ENCODE measurements at places on chromosomes 2 and 18. TPM values are rescaled to one million over a fixed set of nuclear protein-coding genes. Genes with fewer than 3 reads are reported as not detected.

The TCF7L1 gene
- total RNA-seq: 0.05 TPM

The CD226 gene
- total RNA-seq: 0.10 TPM

The RAB27B gene
- 13.8 TPM for total RNA-seq

The CDH20 gene
- total RNA-seq: not detected

The CCL20 gene
- total RNA-seq: not detected

The KATNAL2 gene
- total RNA-seq: 2.0 TPM

The GCG gene
- not detected for total RNA-seq

The LHCGR gene
- total RNA-seq: not detected

The RGPD3 gene
- 0.02 TPM for total RNA-seq

The SLC38A11 gene
- 0.62 TPM for total RNA-seq

DNA sequence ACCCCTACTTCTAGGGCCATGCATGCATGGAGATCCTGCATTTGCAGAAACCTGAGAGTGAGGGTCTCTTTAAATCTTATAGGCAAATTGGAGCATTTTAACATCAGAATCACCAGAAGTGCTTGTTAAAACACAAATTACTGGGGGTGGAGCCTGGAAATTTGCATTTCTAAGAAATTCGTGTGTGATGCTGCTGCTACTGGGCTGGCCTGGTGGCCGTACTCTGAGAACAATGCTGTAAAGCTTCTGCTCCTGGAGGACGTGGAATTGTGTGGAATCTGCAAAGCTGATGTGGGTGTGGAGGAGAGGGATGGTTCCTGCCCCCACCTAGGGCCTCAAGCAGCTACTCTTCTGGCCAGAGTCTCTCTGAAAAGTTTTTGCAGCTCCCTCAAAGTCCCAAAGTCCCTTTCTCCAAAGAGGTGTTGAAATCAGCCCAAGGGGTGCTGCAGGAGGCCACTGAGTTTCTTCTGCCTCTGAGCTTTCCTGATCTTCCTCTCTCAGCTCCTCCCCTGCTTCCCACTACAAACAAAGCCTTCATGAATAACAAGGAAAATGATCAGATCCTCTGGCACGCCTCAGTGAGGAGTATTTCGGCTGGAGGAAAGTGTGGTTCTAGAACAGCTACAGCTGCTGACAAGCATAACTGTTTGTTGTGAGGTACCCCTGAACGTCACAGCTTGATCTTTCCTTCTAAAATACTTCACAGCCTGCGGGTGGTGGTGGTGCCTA is 508.3 kb downstream of the CNTNAP5 start:
- DNase-seq: no peak

- no peak for DNase-seq
These were observed 192.1 kb downstream of the MGAT5 start for GRCh38 chr2:134445985-134446382.

DNA sequence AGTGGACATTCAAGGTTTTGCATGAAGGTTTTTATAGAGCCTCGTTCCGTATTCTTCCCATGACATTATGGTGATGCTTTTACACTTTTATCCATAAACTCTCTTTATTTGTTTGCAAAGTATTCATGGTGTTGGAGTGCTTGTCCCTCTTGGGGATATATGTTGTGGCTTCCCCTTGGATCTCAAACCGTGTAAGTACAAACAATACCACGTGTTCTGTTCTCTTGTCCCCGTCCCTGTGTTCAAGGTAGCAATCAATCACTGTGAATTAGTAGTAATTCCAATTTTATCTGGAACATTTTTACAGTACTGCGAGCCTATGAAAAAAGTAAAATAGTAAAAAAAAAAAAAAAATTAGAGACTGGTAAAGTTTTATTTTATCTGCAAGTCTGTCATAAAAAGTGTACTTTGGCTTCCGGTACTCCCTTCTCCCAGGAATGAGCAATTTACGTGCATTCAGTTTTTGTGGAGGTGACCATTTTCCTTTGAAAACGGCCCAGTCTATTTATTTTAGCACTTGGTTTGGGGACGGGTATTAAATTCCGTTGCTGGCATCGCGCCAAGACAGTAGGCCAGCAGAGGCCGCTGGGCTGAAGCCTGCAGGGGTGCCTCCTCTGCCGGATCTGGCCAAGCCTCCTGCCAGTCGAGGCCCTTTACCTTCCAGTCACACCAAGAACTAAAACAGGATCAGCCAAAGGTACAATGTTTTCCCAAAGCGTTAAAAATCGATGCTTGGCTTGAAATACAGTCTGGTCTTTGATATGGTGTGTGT is 175.7 kb downstream of the SOCS6 start:
- peak; percentile 76 for DNase-seq

GRCh38 chr2:20067992-20068584 is 16.7 kb upstream of the LAPTM4A start:
- peak; percentile 91 for DNase-seq

DNA sequence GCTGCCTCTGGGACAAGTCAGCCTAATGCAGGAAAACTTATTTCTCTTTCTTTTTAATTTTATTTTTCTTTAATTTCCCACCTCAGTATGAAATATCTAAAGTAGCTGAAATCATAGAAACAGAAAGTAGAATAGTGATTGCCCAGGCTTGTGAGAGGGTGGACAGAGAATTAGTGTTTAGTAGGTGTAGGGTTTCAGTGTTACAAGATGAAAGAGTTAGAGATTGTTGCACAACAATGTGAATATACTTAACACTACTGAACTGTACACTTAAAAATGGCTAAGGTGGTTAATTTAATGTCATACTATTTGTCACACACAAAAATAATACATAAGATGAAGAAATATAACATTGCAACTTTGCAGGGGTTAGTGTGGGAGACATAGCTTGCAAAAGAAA is 80.8 kb downstream of the NAT8 start:
- no peak for DNase-seq

- DNase-seq: no peak
These were observed 871.8 kb upstream of the NRXN1 start for GRCh38 chr2:51903728-51904127.

DNA sequence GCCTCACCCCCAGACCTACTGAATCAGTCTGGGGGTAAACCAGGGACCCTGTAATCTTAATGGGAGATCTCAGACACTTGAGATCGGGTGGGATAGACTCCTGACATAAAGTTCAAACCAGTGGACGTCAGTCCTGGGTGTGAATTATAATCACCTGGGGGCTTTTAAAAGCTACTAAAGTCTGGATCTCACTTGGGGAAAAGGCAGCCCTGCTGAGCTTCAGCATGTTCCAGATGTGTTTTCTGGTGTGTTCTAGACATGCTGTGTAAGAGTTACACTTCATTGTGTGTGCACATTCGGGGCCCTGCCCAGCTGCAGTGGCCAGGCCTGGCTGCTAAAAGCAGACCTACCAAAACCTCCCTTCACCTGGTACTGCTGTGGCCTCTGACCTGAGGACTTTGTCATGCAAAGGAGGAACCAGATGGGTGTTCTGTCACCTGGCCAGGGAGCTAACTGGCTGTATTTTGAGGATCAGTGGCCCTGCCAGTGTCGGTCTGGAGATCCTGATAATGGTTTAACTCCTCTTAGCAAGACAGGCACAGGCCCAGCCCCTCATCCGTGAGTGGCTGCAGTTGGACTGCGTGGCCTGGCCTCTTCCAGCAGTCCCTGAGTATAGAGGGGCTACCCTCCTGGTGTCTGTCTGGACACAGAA is 10.6 kb downstream of the RRM2 start:
- DNase-seq: no peak

DNA sequence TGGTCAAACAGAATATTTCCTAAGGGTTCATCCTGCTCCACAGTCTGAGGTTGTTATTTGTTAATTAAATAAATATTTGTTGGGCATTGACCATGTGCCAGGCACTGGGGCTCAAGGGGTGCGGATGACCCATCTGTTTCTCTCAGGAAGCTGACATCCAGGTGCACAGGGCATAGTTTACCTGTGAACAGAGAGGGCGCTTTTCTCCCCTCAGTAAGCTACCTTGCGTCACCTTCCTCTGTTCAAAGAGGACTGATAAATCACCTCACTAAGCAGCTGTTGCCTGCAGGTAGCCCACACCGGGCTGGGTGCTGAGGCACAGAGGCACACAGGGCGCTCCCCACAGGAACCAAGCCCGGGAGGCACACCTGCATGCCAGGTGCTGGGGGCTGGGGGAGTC is 41.6 kb downstream of the SH3RF3 start:
- DNase-seq: no peak

- no peak for DNase-seq
These were observed 64.8 kb upstream of the ALKAL2 start for GRCh38 chr2:352696-353095.

- DNase-seq: peak; percentile 78
These were observed 31.7 kb downstream of the UBE2F start for GRCh38 chr2:237998530-237998929.

GRCh38 chr2:23782126-23782525 is 144.8 kb downstream of the ATAD2B start:
- DNase-seq: no peak

GRCh38 chr2:18791172-18791797 is 201.9 kb upstream of the NT5C1B start:
- DNase-seq: peak; percentile 43

DNA sequence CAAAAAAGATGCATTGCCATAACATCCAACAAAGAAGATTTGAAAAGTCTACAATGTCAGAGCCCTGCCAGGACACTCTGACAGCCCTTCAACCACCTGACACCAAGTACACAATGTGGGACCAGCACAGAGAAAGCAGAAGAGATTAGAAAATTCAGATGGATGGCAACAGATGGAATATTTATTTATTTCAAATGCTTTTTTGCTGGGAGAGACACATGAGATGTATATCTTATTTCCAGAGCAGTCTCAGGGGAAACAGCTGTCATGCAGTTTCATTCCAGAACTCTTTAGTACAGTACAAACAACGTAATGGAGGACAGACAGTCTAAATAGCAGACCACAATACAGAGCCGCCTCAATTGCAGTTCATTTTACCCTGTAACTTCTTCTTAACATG is 110.1 kb downstream of the MAIP1 start:
- no peak for DNase-seq

DNA sequence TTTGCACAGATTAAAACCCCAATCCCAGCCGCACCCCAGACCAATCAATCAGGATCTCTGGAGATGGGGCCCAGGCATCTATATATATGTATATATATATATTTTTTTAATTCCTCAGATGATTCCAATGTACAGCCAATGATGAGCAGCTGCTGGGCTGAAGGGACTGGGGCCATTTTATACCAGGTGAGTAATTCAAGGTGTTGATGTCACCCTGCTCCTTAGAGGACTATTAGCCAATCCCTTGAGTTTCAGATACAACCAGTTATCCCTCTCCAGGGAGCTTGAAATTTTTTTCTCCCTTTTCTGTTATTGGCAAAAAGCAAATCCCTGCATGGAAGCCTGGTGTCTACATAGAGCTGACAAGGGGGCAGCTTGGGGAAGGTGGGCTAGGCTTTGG is 59.8 kb downstream of the MCFD2 start:
- no peak for DNase-seq

GRCh38 chr2:74017223-74017622 is 32.5 kb downstream of the TET3 start:
- DNase-seq: no peak

- no peak for DNase-seq
These were observed 53.6 kb upstream of the NRXN1 start for GRCh38 chr2:51085420-51086068.

- peak; percentile 80 for DNase-seq
These were observed 94.7 kb upstream of the ARHGAP15 start for GRCh38 chr2:143034292-143035074.

DNA sequence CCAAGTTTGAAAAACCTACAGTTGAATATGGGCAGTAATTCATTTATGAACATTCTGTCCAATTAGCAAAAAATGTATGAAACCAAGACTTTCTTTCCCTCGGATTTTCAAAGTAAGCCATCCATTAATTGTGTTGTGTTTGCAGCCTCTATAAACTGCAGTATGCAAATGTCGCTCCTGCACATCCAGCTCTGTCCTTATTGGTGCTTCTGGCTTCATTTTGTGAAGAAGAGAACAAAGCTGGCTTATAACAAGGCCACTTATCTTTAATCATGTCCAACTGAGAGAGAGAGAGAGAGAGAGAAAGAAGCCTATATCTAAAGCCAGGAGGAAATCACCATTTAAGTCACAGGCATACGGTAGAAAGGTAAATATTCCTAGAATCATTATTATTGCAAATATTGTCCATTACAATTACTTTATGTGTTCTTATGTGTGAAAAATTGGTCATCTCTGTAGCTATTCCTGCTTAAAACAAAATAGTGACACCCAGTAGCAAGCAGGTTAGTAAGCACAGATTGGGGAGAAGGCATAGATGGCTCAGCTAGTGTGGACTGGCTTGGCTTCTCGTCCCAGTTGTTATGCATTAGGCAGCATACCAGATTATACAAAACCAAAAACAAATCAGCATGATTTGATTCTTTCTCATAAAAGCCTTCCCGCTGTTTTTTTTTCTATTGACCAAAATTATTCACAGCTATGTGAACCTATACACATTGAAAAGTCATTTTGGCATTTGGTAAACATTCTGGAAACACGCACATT is 726.4 kb upstream of the SOX11 start:
- no peak for DNase-seq

DNA sequence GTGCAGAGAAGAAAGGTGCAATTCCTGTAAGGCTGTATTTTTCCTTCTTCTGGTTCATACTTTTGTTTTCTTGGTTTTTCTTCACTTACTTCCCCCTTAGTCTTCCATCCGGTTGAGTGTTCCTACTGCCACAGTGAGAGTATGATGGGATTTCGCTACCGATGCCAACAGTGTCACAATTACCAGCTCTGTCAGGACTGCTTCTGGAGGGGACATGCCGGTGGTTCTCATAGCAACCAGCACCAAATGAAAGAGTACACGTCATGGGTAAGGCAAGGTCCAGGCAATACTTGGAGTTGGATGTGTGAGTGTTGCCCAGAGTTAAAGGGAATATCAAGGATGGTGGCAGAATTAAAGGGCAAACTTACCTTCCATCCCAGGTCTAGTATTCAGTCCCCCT is 108.0 kb downstream of the DTNA start:
- no peak for DNase-seq

DNA sequence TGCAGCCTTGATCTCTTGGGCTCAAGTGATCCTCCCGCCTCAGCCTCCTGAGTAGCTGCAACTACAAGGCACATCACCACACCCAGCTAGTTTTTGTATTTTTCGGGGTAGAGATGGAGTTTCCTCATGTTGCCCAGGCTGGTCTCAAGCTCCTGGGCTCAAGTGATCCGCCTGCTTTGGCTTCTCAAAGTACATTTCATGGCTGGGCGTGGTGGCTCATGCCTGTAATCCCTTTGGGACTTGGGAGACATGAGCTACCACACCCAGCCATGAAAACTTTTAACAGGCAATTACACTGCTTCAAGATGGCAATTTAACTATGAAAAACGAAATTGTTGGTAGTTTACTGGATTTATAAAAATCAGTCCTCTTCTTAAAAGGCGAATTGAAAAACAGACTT is 69.7 kb downstream of the MEP1B start:
- DNase-seq: no peak

GRCh38 chr2:151315381-151315903 is 26.0 kb upstream of the NMI start:
- DNase-seq: no peak

DNA sequence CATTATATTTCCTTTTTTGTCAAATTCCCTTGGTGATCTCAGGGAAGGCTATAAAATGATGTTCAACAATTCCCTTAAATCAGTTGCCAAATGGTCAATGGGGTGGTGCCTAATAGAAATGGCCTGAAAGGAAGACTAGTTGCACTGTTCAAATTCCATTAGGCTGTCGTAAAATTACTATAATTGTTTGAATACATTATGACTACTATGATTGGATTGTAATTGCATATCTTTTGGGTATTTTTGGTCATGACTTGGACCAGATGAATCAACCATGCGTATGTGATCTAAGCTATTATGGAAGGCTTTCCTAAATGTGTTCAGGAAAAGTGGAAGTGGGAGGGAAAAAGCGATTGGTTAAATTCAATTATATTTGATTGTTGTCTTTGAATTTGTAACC is 41.3 kb upstream of the KCNE4 start:
- peak; percentile 78 for DNase-seq

- DNase-seq: no peak
These were observed 170.9 kb downstream of the ACKR3 start for GRCh38 chr2:236740506-236740905.

All from M059J (cell line).